ENCODE measurements at places on chromosomes 13 and 19.

GRCh38 chr13:107192289-107192688 lies 624.4 kb upstream of the ARGLU1 start:
- no peak for DNase-seq

DNA sequence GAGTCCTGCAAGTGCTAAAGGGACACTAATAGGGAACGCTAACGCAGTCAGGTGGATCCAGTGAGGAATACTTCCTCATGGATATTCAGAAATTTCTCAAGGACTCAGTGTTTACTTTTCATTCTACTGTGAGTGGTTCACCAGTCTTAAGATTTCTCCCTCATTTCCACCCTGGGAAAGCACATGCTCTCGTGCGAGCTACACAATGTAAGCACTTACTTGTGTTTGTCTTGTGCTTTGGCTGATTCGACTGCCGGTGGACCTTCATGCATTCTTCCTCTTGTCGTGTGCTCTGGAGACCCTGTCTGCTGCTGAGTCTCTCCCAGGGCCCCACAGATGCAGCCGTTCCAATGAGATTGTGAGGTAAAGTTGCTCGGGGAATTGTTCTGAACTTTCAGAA lies 180.1 kb downstream of the NUFIP1 start:
- no peak for DNase-seq

GRCh38 chr13:59269476-59269875 lies 894.3 kb downstream of the DIAPH3 start:
- DNase-seq: peak; percentile 85

- no peak for DNase-seq
Measured at GRCh38 chr13:29190298-29190697, 370.2 kb downstream of the MTUS2 start.

- no peak for DNase-seq
Measured at GRCh38 chr13:73777134-73777533, 357.1 kb downstream of the KLF12 start.

DNA sequence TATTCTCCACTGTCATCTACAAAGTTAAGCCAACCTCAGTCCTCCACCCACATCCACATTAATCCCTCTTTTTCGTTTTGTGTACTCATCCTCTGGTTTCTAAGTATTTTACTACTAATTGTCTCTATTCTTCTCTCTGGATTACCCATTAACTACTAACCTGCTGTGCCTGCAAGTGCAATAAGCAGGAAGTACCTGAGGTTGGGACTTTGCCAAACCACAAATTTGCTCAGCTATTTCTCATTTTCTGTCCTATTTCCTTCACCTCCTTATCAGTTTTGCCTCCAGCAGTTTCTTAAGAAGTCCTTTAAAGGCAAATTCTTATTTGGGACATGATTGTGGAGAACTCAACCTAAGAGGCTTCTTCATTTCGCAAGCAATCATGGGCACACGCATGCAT lies 1708.9 kb downstream of the SLITRK5 start:
- DNase-seq: no peak

DNA sequence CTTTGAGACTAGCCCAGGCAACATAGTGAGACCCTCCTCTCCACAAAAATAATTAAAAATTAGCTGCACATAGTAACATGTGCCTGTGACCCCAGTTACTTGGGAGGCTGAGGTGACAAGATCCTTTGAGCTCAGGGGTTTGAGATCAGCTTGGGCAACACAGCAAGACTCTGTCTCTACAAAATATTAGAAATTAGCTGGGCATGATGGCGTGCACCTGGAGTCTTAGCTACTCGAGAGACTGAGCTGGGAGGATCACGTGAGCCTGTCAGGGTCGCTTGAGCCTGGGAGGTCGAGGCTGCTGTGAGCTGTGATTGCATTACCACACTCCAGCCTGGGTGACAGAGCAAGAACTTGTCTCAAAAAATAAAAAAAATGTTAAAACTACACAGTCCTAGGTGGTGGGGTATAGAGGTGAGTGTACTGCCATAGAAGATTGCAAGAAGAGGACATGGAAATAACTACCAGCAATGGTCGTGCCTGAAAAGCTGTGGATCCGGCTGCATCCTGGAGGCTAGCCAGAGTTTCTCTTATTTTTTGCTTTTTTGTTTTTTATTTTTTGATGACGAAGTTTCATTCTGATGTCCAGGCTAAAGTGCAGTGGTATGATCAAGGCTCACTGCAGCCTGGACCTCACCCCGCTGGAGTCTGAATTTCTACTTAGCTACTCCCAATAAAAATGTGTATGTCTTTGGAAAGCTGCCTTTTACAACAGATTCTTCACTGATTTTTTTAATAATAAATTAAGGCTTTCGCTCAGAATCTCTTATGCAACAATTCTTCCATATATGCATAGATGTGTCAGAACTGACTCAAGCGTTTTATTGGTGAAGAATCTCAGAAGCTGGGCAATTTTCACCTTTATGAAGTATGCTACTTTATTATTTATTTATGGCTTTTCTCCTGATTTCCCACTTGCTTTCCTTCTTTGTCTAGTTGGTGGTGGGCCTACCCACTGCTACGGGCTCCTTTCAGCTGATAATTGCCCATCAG lies 393.8 kb downstream of the TSHZ3 start:
- no peak for DNase-seq

- no peak for DNase-seq
Measured at GRCh38 chr19:33515921-33516320, 5.7 kb downstream of the PEPD start.

DNA sequence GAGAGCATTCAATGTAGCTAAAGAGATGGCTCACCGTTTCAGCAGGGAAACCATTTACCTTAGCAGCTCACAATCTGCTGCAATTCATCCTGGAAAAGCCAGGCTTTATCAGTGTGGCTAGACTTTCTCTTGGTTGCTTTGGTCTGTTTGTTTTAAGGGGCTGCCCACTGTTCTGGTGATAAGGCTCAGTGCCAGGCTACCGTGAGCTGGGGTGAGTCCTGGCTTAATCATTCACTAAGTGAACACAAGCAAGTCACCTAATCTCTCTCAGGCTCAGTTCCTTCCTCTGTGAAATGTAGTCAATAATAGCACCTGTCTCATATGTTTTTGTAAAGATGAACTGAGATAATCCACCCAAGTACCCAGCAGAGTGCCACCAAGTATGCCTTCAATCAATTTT lies 229.0 kb downstream of the TEX29 start:
- no peak for DNase-seq

GRCh38 chr19:7851623-7852500 lies 21.8 kb downstream of the EVI5L start:
- no peak for DNase-seq

- peak; percentile 69 for DNase-seq
Measured at GRCh38 chr13:37797631-37798030, 71.9 kb downstream of the TRPC4 start.

GRCh38 chr19:41994521-41994971 lies 516 bp upstream of the ATP1A3 start:
- no peak for DNase-seq

DNA sequence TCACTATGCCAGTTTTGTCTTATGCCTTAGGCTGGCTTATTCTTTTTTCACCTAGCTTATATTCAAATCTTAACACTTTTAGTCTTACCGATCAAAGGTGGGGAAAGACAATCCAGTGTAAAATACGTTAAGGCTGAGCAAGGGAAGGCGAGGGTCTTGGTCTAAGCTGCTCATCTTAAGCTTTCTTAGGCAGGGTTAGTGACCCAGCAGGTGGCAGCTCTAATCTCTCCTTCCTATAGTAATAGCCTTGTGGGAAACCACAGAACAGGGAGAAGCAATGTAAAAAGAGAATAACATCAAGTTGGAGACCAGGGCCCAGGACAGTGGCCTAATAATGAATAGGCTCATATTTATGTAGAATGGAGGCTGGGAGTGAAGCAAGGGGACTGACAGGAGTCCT lies 45.9 kb downstream of the COG3 start:
- DNase-seq: no peak

- peak; percentile 54 for DNase-seq
Measured at GRCh38 chr19:28472843-28473242, 740.1 kb downstream of the UQCRFS1 start.

DNA sequence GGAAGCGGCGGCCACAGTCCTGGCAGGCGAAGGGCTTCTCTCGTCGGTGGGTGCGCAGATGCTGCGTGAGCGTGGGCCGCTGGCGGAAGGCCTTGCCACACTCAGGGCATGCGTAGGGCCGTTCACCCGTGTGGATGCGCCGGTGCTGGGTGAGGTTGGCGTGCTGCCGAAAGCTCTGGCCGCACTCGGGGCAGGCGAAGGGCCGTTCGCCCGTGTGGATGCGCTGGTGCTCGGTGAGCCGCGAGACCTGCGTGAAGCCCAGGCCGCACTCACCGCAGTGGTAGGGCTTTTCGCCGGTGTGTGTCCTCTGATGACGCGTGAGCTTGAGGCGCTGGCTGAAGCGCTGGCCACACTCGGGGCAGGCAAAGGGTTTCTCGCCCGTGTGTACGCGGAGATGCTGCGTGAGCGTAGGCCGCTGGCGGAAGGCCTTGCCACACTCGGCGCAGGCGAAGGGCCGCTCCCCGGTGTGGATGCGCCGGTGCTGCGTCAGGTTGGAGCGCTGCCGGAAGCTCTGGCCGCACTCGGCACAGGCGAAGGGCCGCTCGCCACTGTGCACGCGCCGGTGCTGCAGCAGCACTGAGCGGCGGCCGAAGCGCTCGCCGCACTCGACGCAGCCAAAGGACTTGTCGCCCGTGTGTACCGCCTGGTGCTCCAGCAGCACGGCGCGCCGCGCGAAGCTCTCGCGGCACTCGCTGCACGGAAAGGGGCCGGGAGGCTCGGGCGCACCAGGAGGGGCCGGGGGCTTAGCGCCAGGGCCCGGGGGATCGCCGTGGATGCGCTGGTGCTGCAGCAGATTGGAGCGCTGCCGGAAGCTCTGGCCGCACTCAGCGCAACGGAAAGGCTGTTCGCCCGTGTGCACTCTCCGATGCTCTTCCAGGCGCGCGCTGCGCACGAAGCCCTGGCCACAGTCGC lies 4.0 kb upstream of the UBE2M start:
- DNase-seq: peak; percentile 29

- no peak for DNase-seq
Measured at GRCh38 chr19:3466635-3467034, 13.7 kb downstream of the SMIM24 start.

- peak; percentile 18 for DNase-seq
Measured at GRCh38 chr19:47310819-47311218, 1.2 kb downstream of the C5AR1 start.

DNA sequence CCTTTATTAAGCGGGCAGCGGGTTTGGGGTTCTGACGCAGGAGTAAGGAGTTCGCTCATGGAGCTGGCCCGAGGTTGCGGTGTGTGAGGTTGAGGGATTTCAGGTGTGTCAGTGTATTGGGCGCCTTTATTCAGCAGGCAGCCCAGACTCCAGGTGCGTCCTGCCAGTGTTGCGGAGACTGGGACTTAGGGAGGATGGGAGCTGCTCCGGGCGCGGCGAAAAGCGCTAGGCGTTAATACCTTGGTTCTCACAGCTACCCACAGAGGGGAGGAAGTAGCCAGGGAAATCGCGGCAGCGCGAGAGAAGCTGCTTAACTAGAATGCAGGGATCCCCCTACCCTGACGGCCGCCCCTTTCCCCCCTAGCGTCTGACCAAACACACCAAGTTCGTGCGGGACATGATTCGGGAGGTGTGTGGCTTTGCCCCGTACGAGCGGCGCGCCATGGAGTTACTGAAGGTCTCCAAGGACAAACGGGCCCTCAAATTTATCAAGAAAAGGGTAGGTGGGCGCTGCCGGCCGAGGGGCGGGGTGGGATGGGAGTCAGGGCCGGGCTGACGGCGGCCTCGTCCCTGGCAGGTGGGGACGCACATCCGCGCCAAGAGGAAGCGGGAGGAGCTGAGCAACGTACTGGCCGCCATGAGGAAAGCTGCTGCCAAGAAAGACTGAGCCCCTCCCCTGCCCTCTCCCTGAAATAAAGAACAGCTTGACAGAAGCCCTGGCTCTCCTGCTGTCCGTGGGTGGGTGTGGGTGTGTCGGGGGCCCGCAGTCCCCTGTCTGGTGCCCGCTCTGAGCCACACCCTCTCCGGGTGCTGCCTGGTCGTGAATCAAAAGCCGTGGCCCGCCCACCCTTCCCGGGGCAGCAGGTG lies 1.1 kb downstream of the RPL36 start:
- DNase-seq: peak; percentile 39

GRCh38 chr19:29967623-29968022 lies 25.6 kb downstream of the URI1 start:
- DNase-seq: peak; percentile 12

GRCh38 chr19:23554548-23554947 lies 132.5 kb downstream of the ZNF675 start:
- DNase-seq: peak; percentile 5

GRCh38 chr13:114161644-114162532 lies 17.2 kb upstream of the CFAP97D2 start:
- peak; percentile 29 for DNase-seq

DNA sequence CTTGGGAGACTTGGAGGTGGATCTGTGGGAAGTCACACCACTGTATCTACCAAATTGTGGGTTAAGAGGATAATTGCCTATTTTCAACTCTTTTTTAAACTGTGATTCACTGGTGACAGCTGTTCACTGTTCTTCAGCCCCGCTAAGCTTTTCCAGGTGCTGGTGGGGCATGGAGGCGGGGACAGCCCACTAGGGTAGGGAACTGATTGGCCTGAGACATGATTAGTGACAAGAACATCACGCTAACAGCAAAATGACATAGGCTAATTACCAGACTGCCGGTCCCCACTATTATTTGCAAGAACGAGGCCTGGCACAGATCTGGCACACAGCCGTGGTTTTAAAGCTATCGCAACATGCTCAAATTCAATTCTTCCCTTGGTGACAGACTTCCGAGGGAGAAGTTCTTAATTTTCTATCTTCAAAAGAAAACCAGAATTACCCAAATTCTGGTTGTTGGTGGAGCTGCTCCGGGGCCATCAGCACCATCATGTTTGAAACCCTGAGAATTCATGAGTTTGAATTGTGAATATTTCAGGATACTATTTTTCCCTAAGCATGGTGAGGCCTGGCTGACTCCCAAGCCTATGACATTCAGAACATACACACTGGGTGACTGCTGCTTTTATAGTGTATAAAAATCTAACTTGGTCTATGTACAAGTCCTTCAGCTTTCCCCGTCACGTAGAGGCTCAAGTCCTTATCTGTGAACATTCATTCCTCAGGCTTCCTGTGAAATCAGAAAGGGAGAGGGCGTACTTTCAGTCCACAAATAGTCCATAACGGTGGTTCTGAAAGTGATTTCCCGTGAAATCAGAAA lies 17.9 kb downstream of the DOCK9 start:
- no peak for DNase-seq

DNA sequence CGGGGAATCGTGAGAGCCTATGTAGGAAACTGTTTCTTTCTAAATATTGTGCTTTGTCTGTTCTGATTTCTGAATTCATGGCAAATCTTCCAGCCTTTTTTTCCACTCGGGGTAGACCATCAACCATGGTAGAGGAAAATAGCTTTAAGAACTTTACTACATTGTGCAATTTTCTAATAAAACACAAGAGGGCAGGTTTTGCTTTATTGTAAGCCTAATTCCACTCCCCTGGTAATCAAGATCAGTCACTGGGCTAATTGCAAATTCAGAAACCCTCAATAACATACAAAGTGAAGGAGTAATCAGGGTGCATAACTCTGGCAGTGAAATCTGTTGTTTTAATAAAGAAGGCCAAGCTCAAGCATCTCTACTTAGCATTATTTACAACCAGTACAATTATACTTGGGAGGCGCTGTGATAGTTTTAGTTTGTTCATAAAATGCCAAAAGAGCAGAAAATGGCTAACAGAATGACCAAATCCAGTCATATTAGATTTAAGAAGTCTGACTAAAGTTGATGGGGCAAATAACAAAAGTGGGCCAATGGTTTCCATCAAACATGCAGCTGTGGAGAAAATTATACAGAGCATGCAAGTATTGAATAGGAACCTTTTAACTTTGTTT lies 43.8 kb downstream of the DCT start:
- DNase-seq: peak; percentile 48
